KG1 (cell line): ENCODE measurements at places on chromosomes 7 and 10.

DNA sequence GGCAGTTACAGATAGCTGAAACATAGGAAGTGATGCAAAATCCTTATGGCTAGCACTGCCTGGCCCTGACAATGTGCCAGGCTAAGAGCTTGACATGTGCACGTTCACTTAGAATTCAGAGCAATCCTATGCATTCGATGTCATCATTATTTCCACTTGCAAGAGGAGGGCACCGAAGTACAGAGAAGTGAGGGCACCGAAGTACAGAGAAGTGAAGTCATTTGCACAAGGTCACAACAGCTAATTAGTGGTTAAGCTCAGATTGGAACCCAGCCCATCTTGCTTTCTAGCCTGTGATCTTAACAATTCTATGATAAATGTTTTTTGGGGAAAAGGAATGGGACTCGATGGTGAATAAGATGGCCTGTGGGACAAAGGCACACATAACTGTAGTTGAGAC is 73.4 kb downstream of the ARHGAP22 start:
- no peak for DNase-seq

DNA sequence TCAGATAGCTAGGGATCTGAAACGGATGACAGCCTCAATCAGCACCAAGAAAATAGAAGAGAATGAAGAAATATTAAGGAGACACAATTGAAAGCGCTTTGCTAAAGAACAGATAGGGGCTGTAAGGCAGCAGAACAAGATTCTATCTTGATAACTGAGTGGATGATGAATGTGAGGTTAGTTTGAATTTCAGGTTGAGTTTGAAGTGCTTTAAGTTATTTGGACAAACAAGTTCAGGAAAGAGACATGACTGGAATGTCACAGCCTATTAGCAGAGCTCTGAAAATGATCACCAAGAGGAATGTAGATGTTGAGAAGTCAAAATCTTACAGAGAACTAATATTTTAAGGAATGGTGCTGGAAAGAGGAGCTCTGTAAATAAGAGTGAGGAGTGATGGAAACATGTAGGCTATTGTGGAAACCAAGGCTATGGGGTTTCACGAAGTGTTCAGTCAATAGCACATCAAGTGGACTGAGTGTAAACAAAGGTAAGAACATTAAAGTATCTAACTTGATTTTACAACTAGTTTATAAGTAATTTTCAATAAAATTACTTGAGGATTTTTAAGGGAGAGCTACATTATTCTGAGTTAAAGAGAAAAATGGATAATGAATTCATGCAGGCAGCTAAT is 61.6 kb downstream of the MEST start:
- DNase-seq = no peak

DNA sequence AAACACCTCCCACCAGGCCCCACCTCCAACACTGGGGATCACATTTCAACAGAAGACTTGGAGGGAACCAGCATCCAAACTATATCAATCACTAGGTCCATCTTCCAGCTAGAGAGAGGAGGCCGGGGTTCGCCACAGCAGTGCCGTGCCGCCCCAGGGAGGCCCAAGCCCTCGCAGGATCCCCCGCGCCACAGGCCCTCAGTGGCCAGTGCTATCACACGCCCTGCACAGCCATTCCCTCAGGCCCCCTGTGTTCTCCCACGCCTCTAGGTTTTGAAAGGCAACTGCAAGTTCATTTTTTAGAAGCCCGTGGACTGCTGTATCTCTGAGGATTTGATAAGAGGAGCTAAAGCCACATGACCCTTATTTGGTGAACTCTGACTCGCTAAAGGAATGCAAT is 136.4 kb downstream of the OAT start:
- no peak for DNase-seq

DNA sequence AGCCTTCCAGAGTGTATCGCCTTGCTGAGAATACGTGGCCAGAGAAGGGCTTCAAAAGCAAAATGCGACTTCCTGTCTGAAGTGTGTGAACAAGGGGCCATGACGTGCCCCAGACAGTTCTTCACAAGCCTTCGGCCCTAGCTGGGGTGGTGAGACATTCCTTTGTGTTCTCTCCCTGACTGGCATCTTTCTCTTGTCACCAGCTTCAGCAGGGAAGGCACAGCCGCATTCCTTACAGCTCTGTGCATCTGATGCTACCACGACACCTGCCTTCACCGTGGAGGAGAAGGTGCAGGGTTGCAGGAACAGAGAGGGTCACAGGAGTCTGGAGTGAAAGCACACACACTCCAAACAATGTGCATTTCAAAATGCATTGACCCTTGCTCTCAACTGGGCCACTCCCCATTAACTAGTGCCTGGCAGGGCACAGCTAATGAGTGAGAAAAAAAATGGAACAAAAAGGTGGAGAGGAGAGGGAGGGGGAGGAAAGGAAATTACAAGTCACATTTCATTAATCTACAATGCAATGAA is 93.4 kb downstream of the GPR26 start:
- DNase-seq = no peak

DNA sequence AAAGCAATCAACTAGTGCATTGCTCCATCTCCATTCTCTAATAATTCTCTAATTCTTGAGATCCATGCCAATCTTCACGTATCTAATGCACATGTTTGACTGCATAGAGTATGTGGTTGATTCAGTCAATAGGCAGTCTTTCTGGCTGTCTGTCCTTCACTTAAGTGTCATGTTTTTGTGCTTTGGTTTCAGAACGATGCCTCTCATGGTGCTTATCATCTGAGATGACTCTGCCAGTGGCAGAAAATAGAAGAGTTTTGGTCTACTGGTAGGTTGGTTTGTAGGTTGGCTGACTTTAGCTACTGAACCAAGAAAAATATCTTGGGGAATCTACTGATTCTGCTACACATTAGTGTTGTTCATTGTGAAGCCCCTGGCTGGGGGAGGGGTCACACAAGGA is 364.2 kb downstream of the SFMBT2 start:
- peak; percentile 85 for DNase-seq

GRCh38 chr7:100371561-100372171 is 1.6 kb upstream of the PILRA start:
- DNase-seq = no peak

DNA sequence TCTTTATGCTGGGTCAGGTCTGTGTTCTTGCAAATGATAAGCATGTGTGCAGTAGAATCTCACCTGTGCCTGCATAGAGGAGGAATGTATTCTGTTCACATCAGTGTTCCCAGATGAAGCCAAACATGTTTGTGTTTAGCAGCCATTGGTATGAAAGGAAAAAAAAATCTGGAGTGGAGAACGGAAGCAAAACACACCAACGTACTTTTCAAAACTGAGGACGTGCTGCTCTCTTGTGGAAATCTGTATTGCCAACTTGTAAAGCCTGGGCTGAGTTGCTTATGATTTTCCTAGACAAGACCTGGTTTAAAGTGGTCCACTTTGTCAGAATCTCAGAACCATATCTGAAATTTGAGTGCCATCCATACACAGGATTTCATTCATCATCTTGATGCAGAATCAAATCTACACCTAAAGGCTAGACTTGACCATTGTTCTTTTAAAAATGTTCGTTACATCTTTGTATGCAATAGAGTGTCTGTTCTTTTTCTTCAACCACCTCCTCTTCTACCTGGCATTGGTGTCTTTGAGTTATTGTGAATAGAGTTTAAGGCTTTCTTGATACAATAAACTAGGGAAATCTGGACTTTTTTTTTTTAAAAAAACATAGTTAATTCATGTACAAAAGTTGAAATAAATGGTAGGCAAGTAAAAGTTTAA is 367.7 kb downstream of the PHF14 start:
- DNase-seq = no peak

GRCh38 chr7:75977743-75978142 is 16.7 kb downstream of the TMEM120A start:
- no peak for DNase-seq
